ENCODE measurements at places on chromosomes 5 and 9.

- DNase-seq: no peak
These were observed 178.5 kb upstream of the PITX1 start for GRCh38 chr5:135212361-135213026.

- DNase-seq: peak; percentile 52
These were observed 174.5 kb upstream of the SLC12A2 start for GRCh38 chr5:127909066-127909465.

DNA sequence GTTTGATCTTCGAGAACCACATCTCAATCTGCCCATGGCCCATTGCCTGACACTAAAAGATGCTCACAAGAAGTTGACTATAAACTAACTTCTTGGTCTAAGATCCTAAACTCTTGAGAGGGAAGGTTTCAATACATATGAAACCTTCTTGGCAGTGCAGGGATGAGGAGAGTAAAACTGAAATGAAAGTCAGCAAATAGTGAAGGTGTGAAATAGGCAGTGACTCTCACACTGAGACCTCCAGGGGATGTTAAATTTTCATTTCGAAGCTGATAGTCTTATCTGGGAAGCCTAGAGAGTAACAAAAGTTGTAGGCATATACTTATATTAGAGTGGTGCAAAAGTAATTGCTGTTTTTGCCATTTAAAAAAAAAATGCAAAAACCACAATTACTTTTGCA lies 974 bp upstream of the CYSTM1 start:
- no peak for DNase-seq

DNA sequence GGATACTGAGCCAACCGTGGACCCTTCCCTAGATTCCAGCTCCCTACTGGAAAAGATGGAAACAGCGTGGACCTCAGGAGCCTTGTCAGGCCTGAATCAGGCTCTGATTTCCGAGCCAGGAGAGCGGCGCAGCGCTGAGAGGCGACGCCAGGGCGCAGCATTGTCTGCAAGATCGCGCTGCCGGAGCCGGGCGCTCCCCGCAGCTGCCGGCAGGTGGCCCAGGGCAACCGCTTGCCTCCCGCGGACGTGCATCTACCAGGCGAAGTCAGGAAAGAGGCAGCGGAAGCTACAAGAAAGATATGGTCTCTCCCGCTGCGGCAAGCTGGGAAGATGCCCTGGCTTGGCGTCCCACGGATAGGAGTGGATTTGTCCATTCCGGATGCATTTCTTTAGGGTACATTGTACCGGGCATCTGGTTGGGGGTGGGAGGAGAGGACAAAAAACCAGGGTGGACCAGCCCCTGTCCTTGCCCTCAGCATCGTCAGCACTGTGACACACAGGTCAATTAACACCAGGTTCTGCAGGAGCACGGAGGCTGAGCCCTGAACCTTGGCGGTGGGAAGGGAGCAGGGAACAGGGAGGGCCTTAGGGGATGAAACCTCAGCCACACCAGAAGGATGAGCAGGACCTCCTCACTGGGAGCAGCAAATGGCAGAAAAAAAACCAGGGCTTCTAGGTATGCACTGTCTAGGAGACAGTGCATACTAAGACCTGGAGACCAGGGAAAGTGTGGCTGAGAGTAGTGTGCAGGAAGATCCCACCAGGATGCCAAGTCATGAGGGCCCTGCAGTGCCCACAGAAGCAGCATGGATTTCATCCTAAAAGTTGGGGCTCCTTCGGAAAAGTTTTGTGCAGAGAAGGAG lies 55.9 kb downstream of the SFXN1 start:
- peak; percentile 93 for DNase-seq

DNA sequence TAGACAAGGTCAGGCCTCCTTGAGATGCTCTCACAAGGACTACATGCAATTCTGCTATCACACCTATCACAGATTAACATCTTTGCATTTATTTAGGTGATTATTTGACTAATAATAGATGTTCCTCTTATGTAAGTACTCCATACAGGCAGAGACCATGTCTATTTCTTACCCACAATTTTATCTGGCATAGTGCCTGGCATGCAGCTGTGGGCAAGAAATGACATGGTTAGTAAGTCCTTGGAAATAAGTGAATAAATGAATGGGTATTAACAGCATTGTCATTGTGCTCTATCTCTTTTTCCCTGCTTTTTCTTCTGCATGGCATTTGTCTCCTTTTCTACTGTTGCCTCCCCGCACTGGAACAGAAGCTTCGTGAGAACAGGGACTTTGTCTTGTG lies 49.4 kb downstream of the SLC22A5 start:
- DNase-seq: no peak

DNA sequence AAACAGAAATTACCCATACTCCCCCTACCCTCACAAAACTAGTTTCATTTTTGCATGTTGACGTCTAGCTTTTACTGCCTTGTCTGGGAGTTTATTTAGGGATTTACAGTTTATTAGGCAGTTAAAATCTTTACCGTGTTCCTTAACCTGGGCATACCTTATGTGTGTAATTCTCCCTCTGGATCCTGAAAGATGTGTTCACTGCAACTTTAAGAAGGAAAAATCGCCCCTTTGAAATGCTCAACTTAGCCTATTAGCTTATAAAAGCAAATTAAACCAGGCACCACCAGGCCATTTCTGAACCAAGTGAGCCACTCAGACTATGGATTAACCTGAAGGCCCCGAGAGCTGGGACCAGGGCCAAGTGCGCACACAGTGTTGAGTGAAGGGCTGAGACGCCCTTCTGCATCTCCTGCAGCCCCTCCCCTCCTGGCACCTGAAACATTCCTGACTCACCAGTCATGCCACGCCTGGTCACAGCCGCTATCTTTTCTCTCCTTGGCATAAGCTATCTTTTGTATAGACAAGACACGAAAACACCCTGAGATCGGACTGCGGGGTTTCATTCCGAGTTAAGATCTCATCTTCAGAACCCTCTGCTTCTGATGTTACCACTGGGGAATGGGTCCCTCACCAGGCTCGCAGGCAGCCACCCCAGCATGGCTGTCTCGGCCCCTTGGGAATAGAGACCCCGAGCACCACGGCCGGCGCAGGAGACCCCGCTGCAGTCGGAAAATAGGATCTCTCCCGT lies 111.9 kb downstream of the ROR2 start:
- DNase-seq: no peak

DNA sequence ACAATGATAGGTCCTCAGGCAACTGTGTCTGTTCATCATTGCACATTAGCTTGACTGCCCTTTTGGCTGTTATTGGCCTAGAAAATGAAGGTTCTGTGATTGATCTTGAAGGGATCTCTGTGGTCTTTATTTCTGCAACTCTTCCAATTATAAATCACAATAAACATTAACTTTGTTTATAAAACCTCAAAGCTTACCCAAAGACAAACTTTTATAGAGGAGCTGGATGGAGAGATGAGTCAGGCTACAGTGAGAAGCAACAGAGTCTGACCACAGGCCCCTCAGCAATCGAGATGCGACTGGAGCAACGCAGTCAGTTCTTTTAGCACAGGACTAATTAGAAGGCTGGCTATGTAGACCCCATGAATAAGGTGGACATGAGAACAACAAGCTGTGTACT lies 5.3 kb downstream of the MACROH2A1 start:
- no peak for DNase-seq

DNA sequence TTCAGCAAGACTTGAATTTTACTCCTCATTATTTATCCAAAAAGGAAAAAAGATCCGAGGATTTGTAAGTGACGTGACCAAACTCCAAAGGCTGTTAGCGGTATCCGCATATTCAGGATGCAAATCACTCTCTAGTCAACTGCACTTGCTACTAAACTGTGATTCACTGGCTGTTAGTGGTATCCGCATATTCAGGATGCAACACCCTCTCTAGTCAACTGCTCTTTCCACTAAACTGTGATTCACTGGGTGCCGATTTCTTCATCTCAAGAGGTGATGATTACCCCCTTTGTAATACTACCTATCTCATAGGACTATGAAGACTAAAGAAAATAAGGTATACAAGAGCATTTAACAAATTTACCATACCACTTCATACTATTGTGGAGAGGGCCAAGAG lies 5.7 kb downstream of the MAPKAP1 start:
- peak; percentile 30 for DNase-seq
